WERI-Rb-1 (cell line): ENCODE measurements at places on chromosomes 5 and 9.

DNA sequence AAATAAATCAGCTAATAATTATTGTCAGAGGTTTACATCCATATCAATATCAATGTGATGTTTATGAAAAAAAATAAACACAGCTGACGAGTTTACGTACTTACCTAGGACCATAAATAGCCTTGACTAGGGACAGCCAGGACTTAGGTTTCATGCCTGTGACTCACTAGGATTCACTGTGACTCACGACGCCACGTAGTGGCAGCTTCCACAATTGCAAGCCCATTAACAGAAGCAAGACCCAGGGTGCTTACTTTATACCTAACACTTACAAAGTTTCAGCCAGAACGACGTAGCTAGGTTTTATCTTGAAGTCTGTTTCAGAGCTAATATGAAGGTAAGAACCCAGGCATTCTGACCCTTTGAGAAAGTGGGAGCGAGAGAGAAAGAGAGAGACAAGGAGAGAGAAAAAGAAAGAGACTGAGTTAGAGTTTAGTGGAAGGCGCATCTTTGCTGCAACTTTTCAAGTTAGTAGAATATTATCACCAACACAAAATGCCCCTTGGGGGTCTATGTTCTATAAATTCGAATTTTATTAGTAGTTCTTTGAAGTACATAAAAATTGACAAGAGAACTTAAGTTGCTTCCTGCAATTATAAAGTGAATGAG, 191.2 kb downstream of the GNA14 start:
- peak; percentile 86 for DNase-seq

GRCh38 chr5:175003531-175003930, 279.1 kb downstream of the MSX2 start:
- DNase-seq: no peak

DNA sequence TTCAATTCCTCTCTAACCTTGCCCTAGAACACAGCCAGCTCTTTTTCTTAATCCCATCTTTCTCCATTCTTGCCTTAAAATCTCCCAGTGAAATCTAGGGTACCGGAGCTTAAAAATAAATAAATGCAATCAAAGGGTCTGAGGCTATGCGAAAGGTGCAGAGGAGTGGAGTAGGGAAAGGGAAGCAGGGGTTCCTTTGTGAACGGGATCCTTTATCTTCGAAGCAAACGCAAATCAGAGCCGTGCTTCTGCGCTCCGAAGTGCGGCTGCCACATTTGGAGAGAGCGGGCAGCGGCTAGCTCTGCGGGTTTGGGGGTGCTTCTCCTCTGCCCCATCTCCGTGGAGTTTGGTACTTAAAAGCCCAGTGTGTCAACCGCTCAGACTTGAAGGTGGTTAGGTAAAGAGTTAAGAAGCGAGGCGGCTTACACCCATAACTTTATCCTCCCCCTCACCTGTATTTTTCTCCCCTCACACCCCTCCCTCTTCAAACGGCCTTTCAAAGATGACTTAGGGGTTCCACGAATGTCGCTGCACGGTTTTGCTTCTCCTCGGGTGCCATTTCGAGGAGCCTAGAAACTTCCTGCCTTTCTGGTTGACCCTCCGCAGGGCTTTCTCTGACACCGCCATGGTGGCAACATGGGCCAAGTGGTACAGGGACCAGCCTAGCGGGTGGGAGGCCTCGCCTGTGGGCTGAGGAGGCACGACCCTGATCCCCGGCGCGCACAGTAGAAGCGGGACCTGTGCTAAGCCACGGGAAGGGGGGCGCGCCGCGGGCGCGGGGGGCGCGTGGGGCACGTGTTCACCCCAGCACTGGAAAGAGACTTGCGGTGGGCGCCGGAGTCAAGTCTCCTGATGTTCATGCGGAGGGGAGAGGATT, 31.7 kb upstream of the NFIB start:
- no peak for DNase-seq

GRCh38 chr9:91835216-91835615, 114.8 kb downstream of the ROR2 start:
- DNase-seq: no peak

GRCh38 chr9:2047916-2048315, 32.8 kb downstream of the SMARCA2 start:
- DNase-seq: no peak

GRCh38 chr5:12214267-12215015, 310.2 kb upstream of the CTNND2 start:
- no peak for DNase-seq
